ENCODE measurements at places on chromosomes 6 and 20. TPM values are rescaled to one million over a fixed set of nuclear protein-coding genes. Genes with fewer than 3 reads are reported as not detected.

SLC17A9 gene
- total RNA-seq, result 0.15 TPM

TSBP1 gene
- total RNA-seq, result 0.41 TPM

HSD17B8 gene
- total RNA-seq, result 9.6 TPM

CST2 gene
- total RNA-seq, result not detected

ULBP2 gene
- 1.1 TPM for total RNA-seq

RIMS1 gene
- total RNA-seq, result 0.04 TPM

PRELID3B gene
- total RNA-seq, result 67.6 TPM

DLL1 gene
- 2.9 TPM for total RNA-seq

ADGRB3 gene
- 43.4 TPM for total RNA-seq

SPDEF gene
- 0.52 TPM for total RNA-seq

NOX3 gene
- not detected for total RNA-seq

GPLD1 gene
- 7.3 TPM for total RNA-seq

ABHD16B gene
- total RNA-seq, result not detected

PAQR8 gene
- 17.9 TPM for total RNA-seq

SNRPB2 gene
- 94.2 TPM for total RNA-seq

ID1 gene
- total RNA-seq, result 18.5 TPM

DCDC2 gene
- 1.5 TPM for total RNA-seq

BPIFB2 gene
- 0.46 TPM for total RNA-seq

SEL1L2 gene
- not detected for total RNA-seq

CDH26 gene
- 0.97 TPM for total RNA-seq

PAK5 gene
- total RNA-seq, result 21.7 TPM

TREML2 gene
- not detected for total RNA-seq

SYNDIG1 gene
- total RNA-seq, result 5.3 TPM

TFAP2A gene
- total RNA-seq, result 0.32 TPM

RSPH3 gene
- 4.3 TPM for total RNA-seq

SALL4 gene
- 4.3 TPM for total RNA-seq

MCCD1 gene
- total RNA-seq, result 3.5 TPM

C6orf15 gene
- 0.32 TPM for total RNA-seq

TAF11 gene
- total RNA-seq, result 37.5 TPM

SYCP2L gene
- not detected for total RNA-seq

IL17F gene
- not detected for total RNA-seq

CLIC5 gene
- 0.47 TPM for total RNA-seq

TMEM151B gene
- total RNA-seq, result 15.1 TPM

LY6G6D gene
- total RNA-seq, result not detected

SLC52A3 gene
- total RNA-seq, result 0.63 TPM

SLC17A3 gene
- not detected for total RNA-seq

MYLK2 gene
- 0.71 TPM for total RNA-seq

PGC gene
- total RNA-seq, result 0.14 TPM

CASS4 gene
- total RNA-seq, result 0.47 TPM

SLC2A10 gene
- total RNA-seq, result 2.9 TPM

DACT2 gene
- 0.67 TPM for total RNA-seq

AARS2 gene
- total RNA-seq, result 11.5 TPM

BLOC1S5 gene
- 16.9 TPM for total RNA-seq

RNF146 gene
- total RNA-seq, result 54.1 TPM

PEX3 gene
- total RNA-seq, result 12.9 TPM

RFX6 gene
- not detected for total RNA-seq

TRMT6 gene
- total RNA-seq, result 20.9 TPM

PI16 gene
- 0.30 TPM for total RNA-seq

CLPSL2 gene
- total RNA-seq, result not detected

HTR1B gene
- 0.69 TPM for total RNA-seq

CPXM1 gene
- 17.1 TPM for total RNA-seq

OXT gene
- total RNA-seq, result not detected

PLCB4 gene
- total RNA-seq, result 17.4 TPM

Measured in motor neuron (in vitro differentiated cells).